Naive thymus-derived CD4-positive, alpha-beta T cell (primary cell): ENCODE measurements at places on chromosomes 16 and 17. TPM values are rescaled to one million over a fixed set of nuclear protein-coding genes. Genes with fewer than 3 reads are reported as not detected.
A peak's percentile ranks its signal among the peaks of the same experiment; 100 is the strongest.

- DNase-seq: no peak
Observed at GRCh38 chr16:54444851-54445458, 158.4 kb upstream of the IRX3 start.

DNA sequence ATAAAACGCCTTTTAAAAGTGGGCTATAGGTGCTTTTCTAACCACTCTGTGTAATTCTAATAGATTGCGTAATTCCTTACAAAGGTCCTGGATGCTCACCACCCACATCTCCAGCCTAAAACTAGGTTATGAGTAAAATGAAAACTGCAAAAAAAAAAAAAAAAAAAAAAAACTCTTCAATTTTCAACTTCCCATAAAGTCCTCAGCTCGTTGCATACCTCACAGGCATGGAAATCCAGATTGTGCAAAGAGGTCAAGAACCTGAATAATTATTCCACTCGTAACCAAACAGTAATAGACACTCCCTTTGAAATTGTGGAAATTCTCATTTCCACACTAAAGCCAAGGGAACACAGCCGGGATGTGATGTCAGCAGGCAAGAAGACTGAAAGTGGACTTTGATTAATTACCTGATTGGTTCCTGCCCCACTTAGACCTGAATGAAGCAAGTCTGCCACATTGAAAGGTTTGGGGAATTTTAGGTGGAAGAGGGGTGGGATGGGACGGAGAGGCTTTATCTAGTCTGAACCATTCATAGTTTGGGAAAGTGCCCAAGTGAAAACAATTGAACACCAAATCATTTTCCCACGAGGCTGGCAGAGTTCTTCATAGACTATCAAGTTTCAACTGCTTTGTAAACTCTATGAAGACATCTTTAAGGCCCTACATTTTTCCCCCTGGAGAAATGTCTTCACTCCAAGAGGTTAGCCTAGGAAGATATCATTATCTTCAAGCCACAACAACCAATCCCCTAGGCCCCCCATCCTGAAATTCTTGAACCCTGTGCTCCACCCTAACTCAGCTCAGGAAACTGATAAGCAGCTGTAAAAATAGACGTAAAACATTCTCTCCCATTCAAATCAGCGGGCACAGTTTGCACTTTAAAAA, 49.1 kb upstream of the TANC2 start:
- DNase-seq: no peak

DNA sequence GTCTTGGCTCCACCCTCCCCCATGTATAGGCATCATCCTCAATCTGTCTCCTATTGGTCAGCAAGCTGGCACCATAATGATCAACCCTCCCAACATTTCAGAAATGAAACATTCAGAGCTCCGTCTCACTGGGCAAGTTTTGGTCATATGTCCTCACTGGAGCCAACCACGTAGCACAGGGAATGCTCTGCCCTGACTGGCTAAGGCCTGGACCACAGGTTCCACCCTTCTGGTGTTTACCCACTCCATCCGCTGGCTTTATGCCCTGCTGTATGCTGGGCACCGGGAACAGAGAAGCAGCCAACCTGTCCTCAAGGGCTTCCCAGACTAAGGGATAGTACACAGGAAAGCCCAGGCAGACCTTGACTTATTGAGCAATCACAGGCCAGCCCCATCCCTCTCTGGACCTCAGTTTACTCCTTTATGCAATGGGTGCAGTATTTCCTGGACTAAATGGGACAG, 20.5 kb downstream of the MYO15A start:
- DNase-seq: no peak

DNA sequence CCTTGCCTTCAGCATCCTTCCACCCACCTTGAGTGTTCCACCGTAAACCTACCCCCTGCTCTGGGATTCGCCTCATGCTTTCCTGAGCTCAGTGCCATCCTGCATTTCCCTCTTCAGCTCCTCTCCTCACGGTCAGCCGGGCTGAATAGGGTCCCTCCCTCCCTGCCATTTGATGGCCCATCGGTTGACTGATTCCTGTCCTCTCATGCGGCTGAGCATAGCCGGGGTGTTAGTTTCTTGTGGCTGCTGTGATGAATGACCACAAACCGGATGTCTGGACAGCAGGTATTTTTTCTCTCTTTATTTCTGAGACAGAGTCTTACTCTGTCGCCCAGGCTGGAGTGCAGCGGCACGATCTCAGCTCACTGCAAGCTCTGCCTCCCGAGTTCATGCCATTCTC, 44.1 kb upstream of the MGAT5B start:
- no peak for DNase-seq

- DNase-seq: no peak
Observed at GRCh38 chr16:58046054-58046881, 20.7 kb downstream of the MMP15 start.

GRCh38 chr17:38798614-38799500, 499 bp downstream of the PIP4K2B start:
- peak; percentile 39 for DNase-seq

GRCh38 chr17:33664116-33664840, 371.2 kb upstream of the ASIC2 start:
- DNase-seq: no peak

DNA sequence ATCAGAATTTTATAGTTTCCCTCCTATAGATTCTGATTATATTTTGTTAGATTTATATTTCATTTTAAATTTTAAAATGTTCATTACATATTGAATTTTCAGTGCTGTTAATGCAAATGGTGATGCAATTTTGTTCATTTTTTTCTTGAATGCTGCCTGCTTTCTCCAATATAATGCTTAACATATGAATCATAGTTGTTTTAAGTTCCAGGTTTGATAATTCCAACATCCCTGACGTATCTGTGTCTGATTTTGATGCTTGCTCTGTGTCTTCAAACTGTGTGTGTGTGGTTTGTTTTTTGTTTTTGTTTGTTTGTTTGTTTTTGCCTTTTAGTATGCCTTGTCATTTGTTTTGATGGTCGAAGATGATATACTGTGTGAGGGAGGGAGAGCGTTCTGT, 134.7 kb upstream of the ELAC2 start:
- DNase-seq: no peak

Gene CDH8
- not detected for total RNA-seq
